ENCODE measurements at places on chromosomes 11 and 22. TPM values are rescaled to one million over a fixed set of nuclear protein-coding genes. Genes with fewer than 3 reads are reported as not detected.

DNA sequence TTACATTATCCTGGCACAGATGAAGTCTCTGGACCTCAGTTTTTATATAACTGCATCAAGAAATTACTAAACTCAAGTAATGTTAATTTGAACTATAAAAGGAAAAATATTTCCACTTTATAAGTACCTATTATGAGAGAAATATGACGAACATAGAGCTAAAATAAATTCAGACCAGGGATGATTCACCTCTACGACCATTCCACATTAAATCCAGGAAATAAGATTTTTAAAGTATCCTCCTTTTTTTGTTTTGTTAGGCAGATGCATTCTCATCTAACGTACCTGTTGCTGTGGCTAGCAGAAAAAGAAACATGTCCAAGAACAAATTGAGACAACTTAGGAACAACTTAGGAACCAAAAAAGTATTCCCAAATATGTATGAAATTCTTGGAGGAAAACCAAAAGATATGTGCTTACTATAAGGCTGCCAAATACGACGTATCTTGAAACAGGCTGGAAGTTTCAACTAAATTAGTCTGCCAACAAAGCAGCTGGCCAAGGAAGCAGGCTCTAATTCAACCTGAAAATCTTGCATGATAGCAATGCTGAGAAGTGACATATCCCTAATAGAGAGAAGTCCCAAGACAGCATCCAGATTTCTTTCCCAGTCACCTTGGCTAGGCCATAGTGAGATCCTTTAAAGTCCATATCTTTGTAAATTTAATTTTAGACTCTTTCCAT is 15.7 kb downstream of the SPTY2D1 start:
- H3K4me1 ChIP-seq, result peaks cover 39% of the 10 kb centered on the region
- no peaks in the 10 kb centered on the region for H3K27me3 ChIP-seq
- H3K4me3 ChIP-seq, result no peak overlapping the region
- peaks cover 26% of the 10 kb centered on the region for H3K36me3 ChIP-seq

The CARNS1 gene
- total RNA-seq, result 15.4 TPM

GRCh38 chr11:2262301-2263070 is 7.9 kb downstream of the ASCL2 start:
- peaks cover 9% of the 10 kb centered on the region for H3K4me1 ChIP-seq
- no peak overlapping the region for H3K4me3 ChIP-seq
- H3K27me3 ChIP-seq, result no peaks in the 10 kb centered on the region
- H3K27ac ChIP-seq, result no peak overlapping the region
- no peaks in the 10 kb centered on the region for H3K36me3 ChIP-seq

The OR51G1 gene
- not detected for total RNA-seq

The PNPLA5 gene
- not detected for total RNA-seq

GRCh38 chr11:88104408-88104807 is 70.8 kb downstream of the RAB38 start:
- H3K27me3 ChIP-seq, result no peaks in the 10 kb centered on the region
- no peak overlapping the region for H3K27ac ChIP-seq
- no peak for DNase-seq
- H3K4me3 ChIP-seq, result no peak overlapping the region

The SCN3B gene
- total RNA-seq, result not detected

- no peaks in the 10 kb centered on the region for H3K36me3 ChIP-seq
- no peaks in the 10 kb centered on the region for H3K27me3 ChIP-seq
- H3K27ac ChIP-seq, result no peak overlapping the region
- DNase-seq, result no peak
- no peaks in the 10 kb centered on the region for H3K4me1 ChIP-seq
These were observed 95.2 kb upstream of the PDGFD start for GRCh38 chr11:104259121-104259610.

GRCh38 chr11:107741044-107741823 is 29.4 kb upstream of the SLN start:
- H3K36me3 ChIP-seq, result no peaks in the 10 kb centered on the region
- H3K4me1 ChIP-seq, result no peaks in the 10 kb centered on the region
- H3K4me3 ChIP-seq, result no peak overlapping the region
- H3K27ac ChIP-seq, result no peak overlapping the region
- H3K27me3 ChIP-seq, result no peaks in the 10 kb centered on the region
- DNase-seq, result peak; percentile 26

DNA sequence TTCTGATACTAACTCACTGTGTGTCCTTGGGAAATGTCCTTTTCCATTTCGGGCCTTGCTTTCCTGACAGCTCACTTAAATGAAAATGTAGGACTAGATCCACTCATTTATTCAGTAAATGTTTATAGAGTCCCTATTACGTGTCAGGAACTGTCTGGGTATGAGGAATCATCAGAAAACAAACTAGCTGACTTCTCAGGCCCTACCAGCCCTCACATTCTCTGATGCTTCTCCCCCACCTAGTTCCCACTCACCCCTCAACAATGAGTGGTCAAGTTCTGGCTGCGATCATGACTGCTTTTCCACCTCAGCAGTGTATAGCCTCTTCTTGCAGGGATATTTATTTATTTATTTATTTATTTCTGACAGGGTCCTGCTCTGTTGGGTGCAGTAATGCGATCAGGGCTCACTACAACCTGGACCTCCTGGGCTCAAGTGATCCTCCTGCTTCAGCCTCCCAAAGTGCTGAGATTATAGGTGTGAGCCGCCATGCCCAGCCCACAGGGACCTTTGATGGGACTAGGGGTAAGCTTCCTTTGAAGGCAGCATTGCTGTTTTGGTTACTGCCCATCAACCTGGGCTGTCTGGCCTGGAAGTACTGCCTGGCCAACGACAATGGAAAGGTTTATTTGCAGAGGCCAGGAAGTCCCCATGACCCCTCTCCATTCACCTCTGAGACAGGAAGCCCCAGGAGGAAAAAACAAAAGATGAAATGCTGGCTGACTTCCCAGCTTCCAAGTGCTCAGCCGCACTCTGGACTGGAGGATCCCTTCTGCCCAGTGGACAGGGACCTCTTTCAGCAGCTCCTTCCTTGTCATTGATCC is 33.1 kb upstream of the POLD3 start:
- DNase-seq, result no peak
- no peak overlapping the region for H3K27ac ChIP-seq
- no peaks in the 10 kb centered on the region for H3K4me1 ChIP-seq
- no peaks in the 10 kb centered on the region for H3K36me3 ChIP-seq
- no peaks in the 10 kb centered on the region for H3K27me3 ChIP-seq

The ISX gene
- not detected for total RNA-seq

DNA sequence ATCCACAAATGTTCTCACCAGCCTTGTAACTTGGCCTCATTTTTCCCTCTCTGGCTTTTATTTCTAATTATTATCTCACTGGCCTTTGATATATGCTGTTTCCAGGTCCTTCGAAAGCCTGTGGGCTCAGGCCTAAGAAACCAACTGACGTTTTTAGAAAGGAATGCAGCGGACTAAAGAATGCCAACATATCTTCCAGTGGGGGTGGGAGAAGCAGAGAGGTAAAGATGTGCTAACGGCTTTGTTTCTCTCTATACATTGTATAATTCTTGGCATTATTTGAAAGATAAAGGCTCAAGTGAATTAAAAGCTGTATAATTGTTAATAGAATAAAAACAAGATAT is 28.2 kb downstream of the OR6Q1 start:
- DNase-seq, result no peak
- no peaks in the 10 kb centered on the region for H3K27me3 ChIP-seq
- peaks cover 7% of the 10 kb centered on the region for H3K4me1 ChIP-seq
- H3K27ac ChIP-seq, result no peak overlapping the region
- H3K4me3 ChIP-seq, result no peak overlapping the region

The MN1 gene
- 4.6 TPM for total RNA-seq

The TRIOBP gene
- total RNA-seq, result 355 TPM

GRCh38 chr11:95148938-95149337 is 59.3 kb downstream of the ENDOD1 start:
- H3K27me3 ChIP-seq, result no peaks in the 10 kb centered on the region
- no peak for DNase-seq
- H3K4me3 ChIP-seq, result no peak overlapping the region
- peaks cover 40% of the 10 kb centered on the region for H3K4me1 ChIP-seq
- no peaks in the 10 kb centered on the region for H3K36me3 ChIP-seq

DNA sequence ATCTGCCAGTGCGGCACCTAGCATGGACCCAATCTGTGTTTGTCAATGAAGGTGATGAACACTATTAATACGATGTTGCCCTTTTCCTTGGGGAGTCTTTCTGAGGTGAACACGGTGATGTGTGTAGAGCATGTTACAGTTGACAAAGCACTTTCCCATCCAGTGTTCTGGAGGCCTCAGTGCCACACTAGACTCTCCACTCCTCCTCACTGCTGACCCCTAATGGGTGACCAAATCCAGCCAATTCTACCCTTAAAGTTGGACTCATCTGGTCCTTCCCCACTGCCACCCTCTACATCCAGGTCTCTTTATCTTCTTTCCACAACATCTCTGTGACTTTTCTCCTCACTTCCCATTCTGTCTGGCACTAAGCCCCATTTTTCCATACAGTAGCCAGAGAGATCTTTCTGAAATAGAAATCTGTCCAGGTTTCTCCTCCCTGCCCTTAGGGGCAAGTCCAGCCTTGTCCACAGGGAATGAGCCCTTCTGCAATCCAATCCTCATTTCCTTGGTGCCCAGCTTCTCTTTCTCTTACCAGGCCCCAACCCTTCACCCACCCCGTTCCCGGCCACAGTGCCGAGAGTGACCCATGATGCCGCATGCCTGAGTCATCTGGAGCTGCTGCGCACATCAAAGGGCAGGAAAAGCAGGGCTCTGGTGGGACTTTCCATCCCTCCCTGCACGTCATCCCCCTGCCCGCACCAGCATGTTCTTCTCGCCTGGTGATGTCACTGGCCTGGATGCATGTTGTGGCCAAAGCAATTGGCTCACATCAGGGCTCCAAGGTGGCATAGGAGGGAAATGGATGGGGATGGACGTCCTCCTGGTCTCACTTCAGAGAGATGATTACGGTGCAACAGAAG is 64.2 kb downstream of the RASSF10 start:
- no peak overlapping the region for H3K4me3 ChIP-seq
- H3K4me1 ChIP-seq, result no peaks in the 10 kb centered on the region
- no peak overlapping the region for H3K27ac ChIP-seq
- H3K27me3 ChIP-seq, result no peaks in the 10 kb centered on the region
- DNase-seq, result peak; percentile 32

- no peaks in the 10 kb centered on the region for H3K27me3 ChIP-seq
- no peak for DNase-seq
- no peak overlapping the region for H3K4me3 ChIP-seq
- no peaks in the 10 kb centered on the region for H3K36me3 ChIP-seq
- H3K27ac ChIP-seq, result no peak overlapping the region
- no peaks in the 10 kb centered on the region for H3K4me1 ChIP-seq
These were observed 389.6 kb upstream of the SYN3 start for GRCh38 chr22:33447733-33448132.

- no peaks in the 10 kb centered on the region for H3K4me1 ChIP-seq
- H3K27ac ChIP-seq, result no peak overlapping the region
- H3K36me3 ChIP-seq, result no peaks in the 10 kb centered on the region
- H3K4me3 ChIP-seq, result no peak overlapping the region
- DNase-seq, result no peak
These were observed 281.9 kb downstream of the CADM1 start for GRCh38 chr11:115222218-115222862.

DNA sequence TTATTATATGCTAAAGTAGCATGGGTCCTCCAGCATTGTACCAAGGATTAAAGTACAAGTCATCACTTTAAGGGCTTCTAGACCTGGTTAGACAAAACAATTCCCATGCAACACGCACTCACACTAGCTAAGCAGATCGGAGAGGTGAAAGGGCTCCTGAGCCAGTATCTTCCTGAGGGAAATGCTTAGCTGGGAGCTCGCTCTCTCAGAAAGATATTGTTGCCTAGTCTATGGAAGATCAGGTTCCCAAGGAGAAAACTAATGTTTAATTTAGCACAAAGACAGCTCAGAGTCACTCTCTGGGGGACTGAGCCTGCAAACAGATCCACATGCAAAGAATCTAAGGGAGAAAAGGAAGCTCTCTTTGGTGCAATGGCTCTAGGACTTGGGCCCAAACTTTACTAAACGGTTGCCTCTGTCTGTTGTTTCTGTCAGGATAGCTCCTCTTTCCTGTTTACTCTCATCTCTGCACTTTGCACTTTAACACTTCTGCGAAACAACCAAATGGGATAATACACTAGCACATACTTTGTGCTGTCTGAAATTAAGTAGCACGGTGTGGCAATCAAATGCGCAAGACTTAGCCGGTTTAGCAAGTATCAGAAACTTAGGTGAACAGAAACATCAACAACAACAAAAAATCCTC is 10.7 kb downstream of the MAML2 start:
- no peak overlapping the region for H3K4me3 ChIP-seq
- H3K27ac ChIP-seq, result no peak overlapping the region
- no peaks in the 10 kb centered on the region for H3K27me3 ChIP-seq
- H3K36me3 ChIP-seq, result no peaks in the 10 kb centered on the region

The NECTIN1 gene
- 5.4 TPM for total RNA-seq

GRCh38 chr22:31613286-31613903 is 48.6 kb downstream of the PISD start:
- no peak overlapping the region for H3K27ac ChIP-seq
- no peak overlapping the region for H3K4me3 ChIP-seq
- H3K36me3 ChIP-seq, result peaks cover 70% of the 10 kb centered on the region
- no peaks in the 10 kb centered on the region for H3K27me3 ChIP-seq
- no peak for DNase-seq
- H3K4me1 ChIP-seq, result peaks cover 5% of the 10 kb centered on the region

Data from stomach (tissue), 19 donors.